Stimulated activated CD8-positive, alpha-beta memory T cell treated with anti-CD3 and anti-CD28 coated beads, Interleukin-12 subunit alpha, Interleukin-12 subunit beta, amount 100 ng/mL, for 1 hour (primary cell): ENCODE measurements at places on chromosomes 3 and 15.
A peak's percentile ranks its signal among the peaks of the same experiment; 100 is the strongest.

DNA sequence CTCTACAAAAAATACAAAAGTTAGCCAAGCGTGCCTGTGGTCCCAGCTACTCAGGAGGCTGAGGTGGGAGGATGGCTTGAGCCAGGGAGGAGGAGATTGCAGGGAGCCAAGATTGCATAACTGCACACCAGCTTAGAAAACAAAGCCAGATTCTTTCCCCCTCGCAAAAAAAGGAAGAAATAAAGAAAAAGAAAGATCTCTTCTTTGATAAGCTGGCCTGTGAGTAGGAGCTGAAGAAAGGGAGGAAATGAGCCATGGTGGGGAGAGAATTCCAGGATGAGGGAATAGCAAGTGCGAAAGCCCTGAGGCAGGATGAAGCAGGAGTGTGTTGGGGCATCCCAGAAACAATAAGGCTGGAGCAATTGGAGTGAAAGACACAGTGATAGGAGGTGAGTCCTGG lies 24.5 kb upstream of the TOP2B start:
- DNase-seq = no peak

DNA sequence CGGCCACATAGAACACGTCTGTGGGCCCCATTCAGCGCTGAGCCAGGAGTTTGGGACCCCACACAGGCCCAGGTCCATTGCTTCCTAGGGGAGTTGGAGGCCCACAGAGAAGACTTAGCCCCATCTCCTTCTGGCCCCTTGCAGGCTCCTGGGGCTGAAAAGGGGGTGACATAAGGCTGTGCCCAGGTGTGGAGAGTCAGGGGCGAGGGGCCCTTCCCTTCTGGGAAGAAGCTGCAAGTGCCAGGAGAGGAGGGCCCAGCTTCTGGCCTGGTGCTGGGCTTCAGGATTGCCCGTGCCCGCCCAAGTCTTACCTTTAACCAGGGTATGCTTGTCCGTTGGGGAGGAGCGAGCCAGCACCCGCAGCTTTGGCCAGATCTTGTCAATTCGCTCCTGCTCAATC lies 28.9 kb upstream of the SEC13 start:
- no peak for DNase-seq

GRCh38 chr15:22942877-22943276 lies 37.3 kb downstream of the CYFIP1 start:
- DNase-seq = no peak

- DNase-seq = no peak
Observed at GRCh38 chr3:99066863-99067262, 165.4 kb upstream of the DCBLD2 start.

DNA sequence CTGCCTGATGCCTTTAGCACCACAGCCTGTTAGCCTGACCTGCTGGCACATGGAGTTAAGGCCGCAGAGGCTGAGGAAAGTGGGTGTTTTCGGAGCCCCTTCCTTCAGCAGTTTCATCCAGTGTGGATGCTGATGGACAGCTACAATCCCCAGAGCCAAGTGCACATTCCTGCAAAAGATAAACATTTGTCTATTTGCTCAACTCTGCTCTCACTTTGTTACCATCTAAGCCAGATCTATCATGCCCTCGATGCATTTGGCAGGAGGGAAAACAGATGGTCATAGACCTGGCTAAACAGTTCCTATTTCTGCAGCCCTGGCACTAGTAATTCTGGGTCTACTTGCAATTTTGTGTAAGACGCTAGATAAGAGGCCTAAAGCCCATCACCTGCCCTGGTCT lies 312.9 kb upstream of the RASGRP1 start:
- DNase-seq = no peak

DNA sequence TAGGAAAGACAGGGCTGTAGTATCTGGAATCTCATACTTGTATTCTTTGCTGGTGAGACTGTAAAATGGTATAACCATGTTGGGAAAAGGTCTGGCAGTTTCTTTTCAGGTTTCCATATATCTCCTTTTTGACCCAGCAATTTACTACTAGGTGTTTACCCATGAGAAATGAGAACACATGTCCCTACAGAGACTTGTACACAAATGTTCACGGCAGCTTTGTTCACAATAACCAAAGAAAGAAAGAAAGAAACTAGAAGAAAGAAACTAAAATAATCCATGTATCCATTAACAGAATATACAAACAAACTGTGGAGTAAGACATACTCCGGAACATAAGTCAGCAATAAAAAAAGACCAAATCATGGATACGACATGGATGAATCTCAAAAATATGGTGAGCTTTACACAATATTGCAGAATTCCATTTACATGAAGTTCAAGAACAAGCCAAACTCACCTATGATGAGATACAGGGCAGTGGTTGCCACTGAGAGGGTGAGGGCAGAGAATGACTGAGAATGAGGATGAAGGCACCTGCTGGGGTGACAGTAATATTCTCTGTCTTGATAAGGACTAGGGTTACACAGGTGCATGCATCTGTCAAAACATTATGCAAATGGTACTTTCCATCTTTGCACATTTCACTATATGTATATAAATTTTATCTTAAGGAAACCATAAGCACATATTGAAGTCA lies 2.7 kb downstream of the RFTN1 start:
- no peak for DNase-seq

DNA sequence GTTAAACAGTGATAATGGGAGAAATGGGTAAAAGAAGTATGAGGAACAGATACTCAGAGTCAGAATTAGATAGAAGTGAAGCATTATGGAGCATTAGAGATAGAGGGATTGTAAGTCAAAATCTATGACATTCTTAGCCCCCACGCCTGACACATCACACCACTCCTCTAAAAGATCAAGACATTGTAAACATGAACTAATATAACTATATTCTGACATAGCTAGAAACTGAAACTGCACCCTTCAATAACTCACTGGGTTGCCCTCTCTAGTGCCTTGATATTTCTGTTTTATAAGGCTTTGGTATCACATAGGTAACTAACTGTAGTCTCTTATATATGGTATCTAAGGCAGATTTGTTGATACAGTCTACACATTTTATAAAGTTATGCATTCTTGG lies 684.3 kb upstream of the DPPA4 start:
- no peak for DNase-seq

- no peak for DNase-seq
Observed at GRCh38 chr15:58369261-58369701, 62.5 kb upstream of the LIPC start.

GRCh38 chr3:136787349-136787748 lies 31.6 kb upstream of the SLC35G2 start:
- DNase-seq = peak; percentile 9

DNA sequence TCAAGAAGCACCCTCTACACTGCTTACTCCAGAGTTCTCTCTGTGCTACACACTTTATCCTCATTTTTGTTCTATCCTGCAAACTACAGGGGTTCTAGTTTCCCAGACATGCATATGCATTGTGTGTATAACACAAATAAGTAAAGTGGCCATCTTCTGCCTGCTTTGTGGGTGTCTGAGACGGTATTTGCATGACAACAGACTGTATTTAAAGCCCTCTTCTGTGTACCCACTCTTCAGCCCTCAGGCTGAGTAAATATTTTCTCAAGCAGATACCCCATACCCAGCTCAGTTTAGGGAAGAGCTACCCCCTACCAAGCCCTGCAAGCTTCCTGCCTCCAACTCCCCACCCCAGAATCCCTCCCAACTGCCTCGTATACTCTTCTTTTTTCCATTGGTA lies 31.7 kb downstream of the SYNPR start:
- no peak for DNase-seq
